Activated CD8-positive, alpha-beta T cell treated with anti-CD3 and anti-CD28 coated beads, Interleukin-2, amount 10 ng/mL, durations not matched to agents 7 days and 5 days (primary cell): ENCODE measurements at places on chromosomes 6 and 20. TPM values are rescaled to one million over a fixed set of nuclear protein-coding genes. Genes with fewer than 3 reads are reported as not detected.

The PHIP gene
- 29.1 TPM for total RNA-seq

- no peak for DNase-seq
Measured at GRCh38 chr6:134172020-134172705, 119.7 kb upstream of the SLC2A12 start.

DNA sequence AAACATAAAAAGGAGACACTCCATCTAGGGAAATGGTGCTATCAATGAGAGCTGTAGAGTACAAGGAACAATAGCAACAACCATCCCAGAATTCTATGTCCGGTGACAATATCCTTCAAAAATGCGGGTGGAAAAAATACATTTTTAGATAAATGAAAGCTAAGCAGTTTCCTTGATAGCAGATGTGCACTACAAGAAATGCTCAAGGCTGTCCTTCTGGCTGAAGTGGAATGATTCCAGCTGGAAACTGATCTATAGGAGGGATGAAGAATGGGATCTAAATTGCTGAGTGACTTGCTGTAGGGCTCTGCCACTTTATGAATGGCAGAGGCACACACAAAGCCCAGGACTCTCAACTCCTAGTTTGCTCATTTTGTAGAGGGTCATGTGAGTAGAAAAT, 763.1 kb downstream of the C6orf118 start:
- DNase-seq, result no peak

GRCh38 chr6:137775227-137775626, 91.8 kb upstream of the TNFAIP3 start:
- no peak for DNase-seq

GRCh38 chr6:112665815-112666214, 318.7 kb downstream of the RFPL4B start:
- DNase-seq, result no peak

DNA sequence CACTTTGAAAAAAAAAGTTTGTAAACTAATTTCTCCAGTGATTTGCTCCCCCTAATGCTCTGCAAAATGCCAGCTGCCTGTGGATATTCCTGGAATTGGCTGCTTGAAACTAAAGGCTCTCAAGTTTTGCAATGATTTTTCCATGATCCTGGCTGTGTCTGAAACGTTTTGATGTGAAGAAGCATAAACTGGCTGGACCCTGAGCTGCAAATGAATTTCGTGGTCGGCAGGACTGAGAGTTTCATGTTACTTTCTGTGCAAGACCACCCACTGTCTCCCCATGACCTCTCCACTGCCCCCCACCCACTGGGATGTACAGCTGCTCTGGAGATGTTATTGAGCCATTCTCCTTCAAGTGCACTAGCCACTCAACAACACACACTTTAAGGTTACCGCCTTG, 171.3 kb upstream of the SSTR4 start:
- no peak for DNase-seq

DNA sequence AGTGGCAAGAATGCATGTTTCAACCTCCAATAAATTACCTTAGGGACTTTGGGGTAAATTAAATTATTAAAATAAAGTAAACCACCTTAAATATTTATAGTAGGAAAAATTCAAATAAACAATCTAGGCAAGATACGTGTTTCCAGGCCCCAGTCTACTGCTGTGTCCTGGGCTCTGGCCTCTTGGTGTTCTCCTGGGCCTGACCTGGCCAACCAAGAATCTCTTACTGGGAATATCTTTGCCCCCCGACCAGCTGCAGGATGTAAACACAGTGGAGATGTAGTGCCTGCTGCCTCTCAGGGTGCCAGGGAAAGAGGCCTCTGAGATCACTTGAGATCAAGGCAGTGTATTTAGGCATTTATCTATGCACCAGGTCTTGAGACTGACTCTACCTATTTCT, 11.7 kb upstream of the DSN1 start:
- no peak for DNase-seq

GRCh38 chr6:119278625-119279024, 70.9 kb downstream of the MAN1A1 start:
- no peak for DNase-seq

DNA sequence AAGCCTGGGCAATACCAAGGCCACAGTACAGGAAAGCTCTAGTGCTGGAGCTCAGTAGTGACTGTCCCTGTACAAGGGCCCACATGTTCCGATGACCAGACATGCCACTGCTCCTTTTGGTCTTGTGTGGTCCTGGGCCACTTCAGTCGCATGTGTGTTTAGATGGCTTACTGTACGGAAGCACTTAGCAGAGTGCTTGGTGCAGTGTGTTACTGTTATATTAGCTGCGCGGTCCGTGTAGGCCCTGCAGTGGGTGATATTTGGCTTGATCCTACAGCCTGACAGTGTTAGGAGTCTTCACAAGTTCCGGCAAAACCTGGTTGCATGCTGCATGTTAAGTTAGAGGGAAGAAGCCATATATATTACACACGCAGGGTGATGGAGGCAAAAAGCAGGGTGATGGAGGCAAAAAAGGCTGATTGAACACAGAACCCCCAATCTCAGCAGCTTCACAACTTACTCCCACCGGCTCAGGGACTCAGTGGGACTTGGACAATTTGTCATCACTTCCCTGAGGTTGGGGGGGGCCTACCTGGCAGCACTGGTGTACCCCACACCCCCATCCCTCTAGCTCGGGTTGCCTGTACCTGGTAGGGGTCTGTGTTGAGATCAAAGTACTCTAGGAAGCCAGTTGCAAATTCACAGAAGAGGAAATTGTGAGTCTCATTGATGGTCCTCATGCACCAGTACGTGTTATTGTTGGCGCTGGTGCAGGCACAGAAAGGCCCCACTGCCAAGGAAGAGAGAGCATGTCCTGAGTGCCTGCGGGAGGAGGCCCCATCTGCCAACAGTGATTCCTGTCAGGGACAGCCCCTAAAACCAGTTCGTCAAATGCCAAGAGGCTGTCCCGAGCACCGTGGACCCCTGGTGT, 122.6 kb downstream of the SULF2 start:
- DNase-seq, result no peak
